ENCODE measurements at places on chromosomes 2 and 18.

GRCh38 chr2:187654535-187654934 is 100.3 kb upstream of the TFPI start:
- DNase-seq = no peak

DNA sequence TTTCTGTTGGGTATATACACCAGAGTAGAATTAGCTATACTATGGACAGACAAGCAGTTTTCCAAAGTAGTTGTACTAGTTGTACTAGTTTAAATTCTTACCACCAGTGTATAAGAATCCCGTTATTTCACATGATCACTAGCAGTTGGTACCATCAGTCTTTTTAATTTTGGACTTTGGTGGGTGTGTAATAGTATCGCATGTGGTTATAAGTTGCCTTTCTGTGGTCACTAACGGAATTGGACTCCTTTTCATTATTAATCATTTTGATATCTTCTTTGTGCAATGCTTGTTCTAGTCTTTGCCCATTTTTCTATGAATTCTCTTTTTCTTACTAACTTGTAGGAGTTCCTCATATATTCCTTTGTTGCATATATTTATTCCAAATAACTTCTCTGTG is 89.8 kb downstream of the ASXL2 start:
- DNase-seq = no peak

DNA sequence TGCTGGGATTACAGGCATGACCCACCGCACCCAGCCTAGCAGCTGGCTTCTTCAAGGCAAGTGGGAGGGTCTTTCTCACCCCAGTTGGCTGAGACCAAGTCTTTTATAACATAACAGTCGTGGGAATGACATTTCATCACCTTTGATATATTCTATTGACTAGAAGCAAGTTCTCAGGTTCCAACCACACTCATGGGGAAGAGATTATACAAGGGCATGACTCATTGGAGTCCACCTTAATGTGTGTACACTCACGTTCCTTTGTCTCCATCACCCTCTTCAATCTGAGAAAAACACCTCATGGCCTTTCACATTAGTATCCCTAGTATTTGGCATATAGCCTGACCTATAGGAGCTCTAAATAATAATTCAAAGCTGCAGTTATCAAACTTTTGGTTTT is 2.8 kb upstream of the BBS5 start:
- DNase-seq = no peak

GRCh38 chr2:63012541-63012940 is 38.1 kb upstream of the OTX1 start:
- DNase-seq = no peak

GRCh38 chr18:29496152-29496680 is 1319.3 kb upstream of the CDH2 start:
- no peak for DNase-seq

DNA sequence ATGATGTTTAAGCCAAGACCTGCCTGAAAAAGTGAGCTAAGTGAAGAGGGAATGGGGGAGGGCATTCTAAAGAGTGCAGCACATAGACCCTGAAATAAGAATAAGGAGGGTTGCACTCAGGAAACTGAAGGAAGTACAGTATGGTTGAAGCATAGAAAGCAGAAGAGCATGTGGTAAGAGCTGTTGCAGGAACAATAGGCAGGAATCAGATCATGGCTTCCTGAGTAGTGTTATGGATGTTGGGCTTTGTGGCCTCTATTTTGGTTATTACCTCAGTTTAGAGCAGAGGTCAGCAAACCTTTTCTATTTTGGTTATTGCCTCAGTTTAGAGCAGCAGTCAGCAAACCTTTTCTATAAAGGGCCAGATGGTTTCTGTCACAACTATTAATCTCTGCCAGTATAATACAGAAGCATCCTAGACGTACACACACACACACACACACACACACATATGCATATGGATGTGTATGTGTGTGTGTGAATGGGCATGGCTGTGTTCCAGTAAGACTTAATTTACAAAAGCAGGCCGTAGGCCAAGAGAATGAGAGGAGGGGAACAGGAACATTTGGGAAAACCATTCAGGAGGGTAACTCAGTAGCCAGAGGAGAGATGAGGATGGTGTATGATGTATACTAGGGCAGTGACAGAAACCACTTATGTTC is 91.1 kb upstream of the MYO3B start:
- no peak for DNase-seq

GRCh38 chr2:74328573-74328972 is 14.6 kb downstream of the SLC4A5 start:
- no peak for DNase-seq

DNA sequence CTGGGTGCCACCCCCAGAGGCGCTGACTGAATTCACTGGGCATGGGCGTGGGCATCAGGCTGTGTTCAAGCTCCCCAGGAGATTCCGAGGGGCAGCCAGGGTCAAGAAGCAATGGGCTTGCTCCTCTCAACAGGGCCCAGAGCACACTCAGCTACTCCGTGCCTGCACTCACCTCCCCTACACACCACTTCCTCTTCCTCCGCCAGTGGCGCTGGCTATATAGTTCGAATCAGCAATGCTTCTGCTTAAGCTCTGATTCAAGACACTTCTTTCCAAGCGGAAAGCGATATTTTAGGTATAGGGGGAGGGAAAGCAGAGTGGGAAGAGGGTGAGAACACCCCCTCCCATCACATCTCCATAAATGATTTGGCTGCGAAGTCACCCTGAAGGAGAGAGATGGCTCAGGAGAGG is 42.1 kb downstream of the CRACDL start:
- no peak for DNase-seq

- DNase-seq = peak; percentile 93
Observed at GRCh38 chr2:58923869-58924268, 682.7 kb upstream of the FANCL start.

GRCh38 chr2:175233135-175233719 is 51.7 kb upstream of the ATP5MC3 start:
- DNase-seq = peak; percentile 67

GRCh38 chr2:128410035-128410757 is 91.5 kb upstream of the HS6ST1 start:
- no peak for DNase-seq

DNA sequence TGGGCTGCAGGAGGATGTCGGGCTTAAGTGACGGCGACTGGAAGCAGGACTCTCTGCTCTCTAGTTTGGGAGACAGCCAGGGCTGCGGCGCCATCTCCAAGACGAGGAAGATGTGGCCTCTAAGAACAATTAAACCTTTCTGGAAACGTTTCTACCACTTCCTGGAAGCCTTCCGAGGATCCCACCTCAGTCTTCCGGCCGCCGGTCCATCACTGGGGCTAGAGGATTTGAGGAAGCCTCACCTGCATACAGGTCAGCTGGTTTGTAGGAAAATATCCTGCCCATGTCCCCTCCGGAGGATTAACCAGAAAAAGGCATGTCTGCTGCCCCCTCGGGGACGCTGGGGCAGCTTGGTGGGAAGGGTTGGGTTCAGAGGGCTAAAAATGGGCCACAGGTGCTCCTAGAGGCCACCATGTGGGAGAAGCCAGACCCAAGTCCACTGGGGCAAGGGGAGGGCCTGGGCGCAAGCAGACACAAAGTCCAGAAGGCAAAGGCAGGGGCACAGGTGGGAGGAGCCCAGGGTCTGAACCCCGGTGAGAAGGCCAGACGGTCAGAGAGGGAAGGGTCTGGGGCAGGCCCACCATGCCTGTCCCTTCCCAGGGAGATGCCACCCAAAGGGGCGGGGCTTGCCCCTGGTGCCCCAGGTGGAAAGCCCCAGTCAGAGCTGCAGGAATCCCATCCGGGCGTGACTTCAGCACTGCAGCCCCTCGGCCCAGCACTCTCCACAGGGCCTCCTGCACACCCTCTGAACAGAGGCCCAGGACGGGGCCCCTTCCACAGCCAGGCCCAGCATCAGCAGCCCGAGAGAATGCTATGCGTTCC is 82.2 kb upstream of the ID2 start:
- DNase-seq = no peak

- DNase-seq = peak; percentile 77
Observed at GRCh38 chr2:58633613-58634365, 392.7 kb upstream of the FANCL start.

DNA sequence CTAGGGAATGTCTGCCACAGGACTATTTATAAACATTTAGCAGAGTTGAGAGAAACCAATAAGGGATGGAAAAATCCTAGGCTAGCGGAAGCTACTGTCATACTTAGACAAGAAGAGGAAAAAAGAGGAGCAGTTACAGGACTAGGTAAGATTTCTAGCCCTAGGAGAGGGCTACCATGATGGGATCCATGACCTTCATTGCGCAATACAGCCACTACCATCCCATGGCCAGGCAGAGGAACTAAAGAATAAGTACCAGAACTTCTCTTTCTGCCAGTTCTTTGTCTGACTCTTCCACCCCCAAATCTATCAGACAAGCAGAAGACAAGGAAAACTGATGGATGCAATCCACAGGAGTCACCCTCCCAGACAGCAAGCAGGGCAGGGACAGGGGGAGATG is 417.0 kb upstream of the CHST9 start:
- DNase-seq = no peak

- no peak for DNase-seq
Observed at GRCh38 chr2:216485745-216486144, 12.9 kb upstream of the RPL37A start.

DNA sequence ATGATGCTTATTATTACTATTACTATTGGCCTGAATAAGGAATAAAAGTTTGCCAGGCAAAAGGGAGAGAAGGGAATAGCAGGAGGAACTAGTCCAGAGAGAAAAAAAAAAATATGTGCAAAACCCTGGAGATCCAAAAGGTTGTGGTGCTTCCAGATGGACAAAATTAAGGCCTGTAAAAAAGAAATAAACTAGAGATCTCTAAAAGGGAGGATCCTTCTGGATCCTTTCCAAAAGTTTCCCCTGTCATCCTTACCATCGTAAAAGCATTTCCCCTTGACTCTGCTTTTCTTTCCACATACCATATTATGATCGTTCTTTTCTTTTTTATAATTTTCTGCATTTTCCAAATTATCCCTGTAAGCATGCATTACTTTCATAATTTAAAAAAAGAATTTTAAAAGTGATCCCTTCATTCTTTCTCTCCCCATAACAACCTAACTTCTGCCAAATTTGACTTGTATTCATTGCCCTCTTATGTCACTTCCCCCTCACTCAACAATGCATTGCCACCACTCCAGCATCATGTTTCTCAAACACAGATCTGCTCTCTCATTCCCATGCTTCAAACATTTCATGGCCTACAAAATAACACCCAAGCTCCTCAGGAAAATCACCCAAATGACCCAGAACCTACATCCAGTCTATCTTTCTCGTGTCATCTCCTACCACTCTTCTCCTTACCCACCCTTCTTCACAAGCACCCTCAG is 40.3 kb downstream of the RBMS1 start:
- no peak for DNase-seq

DNA sequence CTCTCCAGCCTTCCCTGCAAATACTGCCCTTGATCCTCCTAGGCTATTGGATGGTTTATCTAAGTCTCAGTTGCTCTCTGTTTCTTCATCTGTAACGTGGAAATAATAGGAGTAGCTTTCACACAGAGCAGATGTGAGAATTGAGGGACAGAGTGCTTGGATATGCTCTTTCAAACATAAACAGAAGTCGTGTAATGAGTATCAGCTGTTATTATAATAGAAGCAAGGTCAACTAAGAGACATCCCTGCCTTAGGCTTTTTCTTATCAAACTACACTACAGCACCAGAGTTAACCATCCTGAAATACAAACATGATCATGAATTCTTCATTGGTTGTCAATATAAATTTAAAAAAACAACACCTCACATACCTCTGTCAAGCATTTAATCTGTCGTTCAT is 138.2 kb downstream of the DOK6 start:
- DNase-seq = no peak

GRCh38 chr2:68562934-68563333 is 80.4 kb upstream of the PROKR1 start:
- no peak for DNase-seq

DNA sequence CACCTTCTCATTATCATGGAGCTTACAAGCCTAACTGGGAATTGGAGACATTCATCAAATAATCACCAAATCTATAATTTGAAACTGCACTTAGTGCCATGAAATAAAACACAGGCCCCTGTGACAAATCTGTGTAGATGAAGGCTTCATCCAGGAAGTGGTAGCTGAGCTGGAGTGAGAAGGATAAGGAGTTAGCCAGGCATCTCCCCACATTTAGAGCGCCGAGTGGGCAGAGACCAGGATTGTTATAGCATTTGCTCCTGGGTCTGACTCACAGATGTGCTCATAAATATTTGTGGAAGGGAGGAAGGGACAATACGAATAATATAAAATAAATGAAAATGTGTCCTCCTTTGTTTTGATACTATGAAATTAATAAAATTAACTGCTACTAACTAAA is 2.5 kb upstream of the MAT2A start:
- DNase-seq = peak; percentile 81

DNA sequence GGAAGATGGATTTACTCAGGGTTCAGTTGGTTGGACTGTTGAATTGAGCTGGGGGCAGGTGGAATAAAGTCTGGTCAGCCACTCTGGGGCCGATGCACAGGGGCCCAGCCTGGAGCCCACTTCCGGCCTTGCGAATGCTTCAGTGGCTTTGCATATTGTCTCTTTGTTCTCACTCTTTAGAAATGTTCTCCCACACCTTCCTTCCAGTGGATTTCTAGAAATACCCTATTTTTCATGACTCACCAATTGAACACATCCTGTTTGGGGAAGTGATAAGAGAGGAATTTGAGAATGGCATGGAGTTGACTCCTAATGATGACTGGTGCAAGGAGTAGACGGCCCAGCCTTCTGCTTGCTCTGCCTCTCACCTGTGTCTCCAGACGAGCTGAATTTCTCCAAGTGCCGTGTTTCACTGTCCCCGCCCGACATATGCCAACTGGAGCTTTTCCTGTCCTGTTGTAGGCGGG is 28.1 kb downstream of the ASAP2 start:
- DNase-seq = peak; percentile 94

GRCh38 chr2:47676261-47676926 is 106.6 kb upstream of the MSH6 start:
- no peak for DNase-seq

DNA sequence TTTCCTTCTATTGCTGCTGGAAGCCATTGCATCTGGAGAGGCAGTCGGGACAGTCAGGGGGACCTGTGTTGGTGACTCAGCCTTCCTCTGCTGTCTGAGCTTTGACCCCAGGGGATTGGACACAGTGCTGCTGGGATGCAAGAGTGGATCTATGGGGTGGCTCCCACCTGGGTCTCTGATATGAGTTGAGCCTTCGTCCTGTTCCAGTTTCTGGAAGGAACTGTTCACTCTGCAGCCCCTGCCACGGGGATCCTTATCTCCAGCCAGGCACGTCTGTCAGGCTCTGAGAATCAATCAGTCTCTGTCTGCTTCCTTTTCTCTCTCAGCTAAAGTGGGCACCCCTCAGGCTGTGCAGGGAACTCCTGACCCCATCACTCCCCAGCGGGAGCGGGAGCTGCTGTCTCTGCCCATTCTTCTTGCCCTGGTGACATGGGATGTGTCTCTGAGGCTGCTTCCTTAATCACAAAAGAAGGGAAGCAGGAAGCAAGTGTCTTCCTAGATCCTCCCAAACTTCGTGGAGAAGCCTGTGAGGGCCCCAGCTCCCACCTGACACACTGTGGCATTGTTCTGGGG is 51.7 kb downstream of the ARHGAP28 start:
- peak; percentile 16 for DNase-seq

GRCh38 chr2:21928292-21928691 is 804.5 kb downstream of the TDRD15 start:
- DNase-seq = no peak
